Dermis blood vessel endothelial cell (primary cell): ENCODE measurements at places on chromosomes 11 and 22. TPM values are rescaled to one million over a fixed set of nuclear protein-coding genes. Genes with fewer than 3 reads are reported as not detected.

- peak; percentile 22 for DNase-seq
Measured at GRCh38 chr22:37161443-37161842, 11.7 kb upstream of the IL2RB start.

GRCh38 chr22:28344918-28345703, 334.5 kb downstream of the TTC28 start:
- no peak for DNase-seq

DNA sequence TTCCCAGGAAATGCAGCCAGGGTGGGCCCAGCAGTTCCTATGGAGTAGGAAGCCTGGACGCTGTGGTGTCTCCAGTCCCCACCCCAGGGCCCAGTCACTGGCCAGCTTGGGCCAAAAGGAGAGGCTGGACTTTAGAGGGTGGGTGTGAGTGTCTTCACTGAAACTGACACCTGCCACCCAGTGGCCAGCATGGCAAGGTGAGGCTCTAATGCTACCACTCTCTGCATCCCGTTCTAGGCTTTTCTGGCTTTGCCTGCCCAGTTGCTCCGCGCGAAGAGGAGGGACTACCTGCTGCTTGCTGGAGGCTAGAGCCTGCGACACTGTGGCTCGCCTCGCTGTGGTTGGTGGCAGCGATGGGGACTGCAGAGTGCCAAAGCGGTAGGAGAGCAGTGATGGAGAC, 35.4 kb downstream of the C22orf42 start:
- no peak for DNase-seq

GRCh38 chr22:24969560-24970301, 17.2 kb downstream of the KIAA1671 start:
- peak; percentile 83 for DNase-seq

GRCh38 chr11:94150056-94150455, 21.4 kb downstream of the PANX1 start:
- no peak for DNase-seq

GRCh38 chr11:118263695-118264568, at the start of gene MPZL2:
Gene MPZL2 (minus strand): TSS chr11:118264297. CDS start chr11:118264153, 144 bp downstream.
- DNase-seq = peak; percentile 67

DNA sequence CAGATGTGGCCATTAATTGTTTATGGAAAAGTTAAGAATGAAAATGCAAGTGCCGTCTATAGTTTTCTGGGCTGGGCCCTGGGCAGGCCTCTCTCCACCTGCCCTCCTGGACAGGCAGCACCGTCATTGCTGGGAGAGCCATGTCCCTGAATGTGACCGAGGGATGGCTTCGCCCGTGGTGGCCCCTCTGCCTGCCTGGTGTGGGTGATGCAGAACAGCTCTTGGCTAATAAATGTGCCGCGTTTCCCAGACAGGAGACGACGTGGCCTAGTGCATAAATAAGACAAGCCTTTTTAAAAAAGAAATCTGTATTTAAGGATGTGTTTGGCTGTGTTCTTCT, 407.3 kb downstream of the TBC1D22A start:
- DNase-seq = no peak

- no peak for DNase-seq
Measured at GRCh38 chr22:44529827-44530523, 31.9 kb upstream of the RTL6 start.

GRCh38 chr11:69799582-69799981, 19.6 kb downstream of the FGF3 start:
- DNase-seq = peak; percentile 38

GRCh38 chr11:44133335-44133946, 38.0 kb downstream of the EXT2 start:
- DNase-seq = peak; percentile 70

DNA sequence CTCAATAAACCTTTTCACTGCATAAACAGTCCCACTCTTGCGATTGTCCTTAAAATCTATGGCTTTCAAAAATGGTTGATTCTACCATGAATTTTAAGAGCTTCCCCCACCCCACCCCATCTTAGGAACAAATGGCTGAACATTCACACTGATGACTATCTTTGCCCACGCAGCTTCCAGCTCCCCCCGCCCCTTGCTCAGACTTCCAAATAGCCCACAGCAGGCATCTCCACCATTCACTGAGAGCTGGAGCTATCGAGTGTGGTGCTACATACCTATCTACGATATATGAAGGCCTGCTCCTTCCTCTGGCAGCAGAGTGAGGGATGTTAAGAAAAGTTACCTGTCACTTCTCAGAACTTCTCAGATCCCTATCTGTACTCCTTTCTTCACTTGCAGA, 26.7 kb downstream of the EIF3F start:
- DNase-seq = no peak

GRCh38 chr22:39722501-39722900, 151.9 kb downstream of the CACNA1I start:
- DNase-seq = no peak

- DNase-seq = no peak
Measured at GRCh38 chr11:23317816-23318215, 457.5 kb upstream of the CCDC179 start.

- no peak for DNase-seq
Measured at GRCh38 chr11:13984616-13985450, 22.3 kb downstream of the SPON1 start.

DNA sequence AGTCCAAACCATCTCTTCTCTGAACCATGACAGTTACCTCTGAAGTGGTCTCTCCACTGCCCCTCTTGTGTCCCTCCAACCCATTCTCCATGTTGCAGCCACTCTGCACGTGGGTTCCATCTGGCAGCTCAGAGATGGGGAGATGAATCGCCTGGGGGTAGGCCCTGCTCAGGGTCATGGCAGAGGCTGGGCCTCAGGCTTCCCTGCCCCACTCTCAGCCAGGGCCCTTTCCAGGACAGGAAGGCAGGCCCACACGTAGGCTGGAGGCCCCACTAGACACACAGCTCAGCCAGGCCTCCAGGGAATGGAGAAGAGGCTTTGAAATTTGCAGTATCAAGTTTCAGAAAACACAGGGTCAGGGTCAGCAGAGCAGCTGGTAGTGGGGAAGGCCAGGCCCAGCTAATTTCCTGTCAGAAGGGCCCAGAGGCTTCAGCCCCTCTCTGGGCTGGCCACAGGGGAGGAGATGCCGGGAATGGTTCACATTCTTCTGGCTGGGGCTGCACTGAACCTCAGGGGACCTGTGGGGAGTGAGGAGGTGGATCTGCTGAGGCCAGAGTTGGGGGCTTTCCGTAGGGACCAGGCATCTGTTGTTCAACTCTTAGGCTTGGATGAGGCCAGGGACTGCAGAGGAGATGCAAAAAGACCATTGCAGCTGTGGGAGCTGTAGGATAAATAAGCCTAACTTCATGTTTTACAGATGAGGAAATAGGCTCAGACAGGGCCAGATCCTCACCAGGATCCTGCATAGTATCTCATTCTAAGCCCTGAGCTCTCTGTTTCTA, 101.6 kb downstream of the SWAP70 start:
- peak; percentile 89 for DNase-seq

DNA sequence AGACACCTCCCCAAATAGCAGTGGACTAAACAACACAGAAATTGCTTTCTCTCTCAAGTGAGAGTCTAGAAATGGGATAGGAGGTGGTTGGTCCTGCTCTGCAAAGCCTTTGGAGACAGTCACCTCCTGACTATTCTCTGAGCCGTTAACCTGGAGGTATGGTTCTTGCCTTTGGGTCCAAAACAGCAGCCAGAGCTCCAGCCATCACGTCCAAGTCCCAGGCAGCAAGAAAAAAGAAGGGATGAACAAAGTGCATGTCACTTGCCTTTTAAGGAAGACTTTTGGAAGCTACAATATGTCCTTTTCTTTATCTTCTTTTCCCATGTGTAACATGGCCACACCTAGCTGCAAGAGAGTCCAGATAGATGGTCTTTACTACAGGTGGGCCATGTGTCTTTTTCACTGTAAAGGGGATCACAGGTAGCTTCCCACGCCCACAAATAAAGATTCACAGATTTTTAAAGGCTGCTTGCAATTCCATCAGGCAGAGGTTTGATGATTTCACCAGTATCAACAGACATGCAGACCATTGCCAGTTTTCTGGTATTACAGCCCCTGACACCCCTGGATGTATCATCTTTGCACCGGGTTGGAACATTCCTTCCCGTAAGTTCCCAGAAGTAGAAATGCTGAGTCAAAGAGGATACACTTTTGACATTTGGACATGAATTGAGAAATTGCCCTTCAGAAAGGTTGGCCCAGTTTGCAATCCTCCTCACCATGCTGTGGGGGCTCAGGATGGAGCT, 66.0 kb downstream of the MYEOV start:
- DNase-seq = no peak

DNA sequence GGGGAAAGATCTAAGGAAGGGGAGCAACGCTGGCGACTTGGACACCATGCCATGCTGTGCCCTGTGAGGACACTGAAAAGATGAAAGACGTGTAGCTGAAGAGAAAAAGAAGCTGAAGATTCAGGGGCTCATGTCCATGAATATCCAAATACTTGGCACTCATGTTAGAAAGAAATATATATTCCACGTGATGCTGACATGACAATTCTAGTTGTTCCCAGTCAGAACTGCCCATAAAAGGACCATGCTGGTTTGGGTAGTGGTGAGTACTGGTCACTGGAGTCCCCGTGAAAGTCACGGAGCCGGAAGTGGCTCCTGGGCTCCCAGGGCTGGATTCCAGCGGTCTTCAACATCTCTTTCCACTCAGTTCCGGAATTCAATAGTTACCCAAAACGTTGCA, 9.9 kb downstream of the MS4A15 start:
- no peak for DNase-seq

DNA sequence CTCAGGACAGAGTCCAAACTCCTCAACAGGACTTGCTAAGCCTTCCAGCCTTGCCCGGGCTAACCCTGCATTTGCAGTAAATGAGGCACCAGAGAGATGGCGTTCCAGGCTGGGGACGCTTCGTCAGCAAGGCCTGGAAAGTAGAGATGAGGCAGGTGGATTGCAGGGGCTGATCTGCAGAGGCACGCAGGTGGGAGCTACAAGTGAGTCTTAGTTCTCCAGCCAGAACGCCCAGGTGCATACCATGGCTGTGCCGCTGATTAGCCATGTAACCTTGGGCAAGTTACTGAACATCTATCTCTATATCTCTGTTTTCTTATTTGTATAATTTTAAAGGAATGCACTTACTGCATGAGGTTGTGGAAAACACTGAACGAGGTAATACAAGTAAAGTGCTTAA, 52.7 kb upstream of the BARX2 start:
- DNase-seq = no peak

GRCh38 chr11:128311742-128312719, 275.3 kb downstream of the ETS1 start:
- no peak for DNase-seq

DNA sequence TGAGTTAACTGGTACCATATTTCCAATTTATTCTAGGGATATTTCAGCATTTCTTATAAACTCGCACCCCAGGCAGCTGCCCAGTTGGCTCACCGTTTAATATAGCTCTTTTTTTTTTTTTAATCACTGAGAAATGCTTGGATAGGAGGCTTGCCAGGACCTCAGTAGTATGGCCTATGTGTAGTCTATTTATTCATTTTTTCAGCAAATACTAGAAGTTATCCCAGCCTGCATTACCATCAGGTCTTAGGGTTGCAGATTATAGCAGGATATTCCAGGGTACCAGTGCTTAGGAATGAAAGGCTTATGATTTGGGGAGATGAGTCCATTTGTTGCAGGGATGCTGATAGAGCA, 26.6 kb downstream of the PARVA start:
- no peak for DNase-seq

GRCh38 chr11:29163231-29163630, 853.6 kb downstream of the KCNA4 start:
- no peak for DNase-seq

- DNase-seq = no peak
Measured at GRCh38 chr11:88345408-88345807, 7.9 kb upstream of the CTSC start.

DNA sequence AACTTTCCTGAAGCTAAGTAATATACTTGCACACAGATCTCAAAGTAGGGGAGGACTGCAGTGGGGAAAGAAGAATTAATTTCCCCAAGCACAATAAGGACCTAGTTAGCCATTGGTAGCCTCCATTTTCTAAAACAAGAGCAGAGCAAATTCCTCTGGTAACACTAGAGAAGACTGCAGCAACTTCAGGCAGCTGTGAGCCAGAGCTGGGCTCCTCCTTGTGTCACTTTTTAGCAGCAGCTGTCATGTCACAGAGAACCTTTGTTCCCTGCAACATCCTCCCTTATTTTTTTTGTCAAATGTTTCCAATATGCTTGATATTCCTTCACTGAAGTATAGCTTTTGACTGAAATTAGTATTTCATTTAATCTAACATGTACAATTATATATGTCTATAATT, 54.4 kb downstream of the RRAS2 start:
- no peak for DNase-seq

GRCh38 chr22:49396817-49397216, 430.9 kb downstream of the BRD1 start:
- no peak for DNase-seq

DNA sequence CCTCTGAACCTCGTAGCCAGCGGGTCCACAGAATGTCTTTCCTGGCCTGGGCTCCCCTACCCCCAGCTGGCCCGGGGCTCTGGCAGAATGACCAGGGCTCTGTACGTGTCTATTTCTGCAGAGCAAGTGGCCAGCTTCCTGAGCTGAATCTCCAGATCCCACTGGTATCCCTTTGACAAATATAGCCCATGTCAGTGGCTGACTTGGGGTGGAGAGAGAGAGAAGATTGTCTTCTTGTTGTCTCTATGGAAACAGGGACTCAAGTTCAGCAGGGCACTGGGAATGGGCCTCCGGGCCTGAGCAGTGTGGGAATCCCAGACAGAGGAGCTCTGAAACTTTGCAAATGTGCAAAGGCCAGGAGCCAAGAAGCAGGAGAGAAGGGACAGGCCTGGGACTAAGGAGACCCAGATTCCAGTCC, 33.9 kb downstream of the ANO1 start:
- no peak for DNase-seq

DNA sequence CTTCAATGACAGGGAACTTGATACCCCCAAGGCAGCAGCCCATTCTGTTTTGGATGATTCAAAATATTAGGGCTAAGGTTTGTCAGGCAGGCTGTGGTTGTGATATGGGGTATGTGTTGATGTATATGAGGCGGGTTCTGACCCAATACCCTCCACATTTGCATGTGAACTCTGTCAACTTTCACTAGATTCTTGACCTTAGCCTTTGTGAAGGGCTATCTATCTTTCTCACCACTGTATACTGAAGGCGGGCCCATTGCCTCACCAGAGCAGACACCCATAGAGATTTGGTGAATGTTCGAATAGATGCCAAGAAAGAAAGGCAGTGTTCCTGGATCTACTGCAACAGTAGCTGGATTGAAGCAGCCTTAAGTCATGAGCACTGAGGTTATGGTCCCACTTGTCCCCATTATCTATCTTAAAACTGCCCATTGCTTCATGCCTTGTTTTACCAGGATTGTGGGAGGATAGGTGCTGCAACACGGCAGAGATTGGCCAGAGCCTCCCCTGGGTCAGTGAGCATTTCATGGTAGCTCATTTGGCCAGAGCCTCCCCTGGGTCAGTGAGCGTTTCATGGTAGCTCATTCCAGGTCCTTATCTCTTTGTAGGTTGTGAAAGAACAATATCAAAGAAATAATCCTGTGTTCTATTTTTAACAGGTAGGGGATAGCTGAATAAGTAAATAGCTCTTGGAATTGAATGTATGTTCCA, 399.6 kb downstream of the TMEM135 start:
- no peak for DNase-seq

The SNX32 gene
- total RNA-seq = 0.17 and 0.33 TPM in 2 replicates

The BDNF gene
- 0.60 and 0.85 TPM in 2 replicates for total RNA-seq

The TSSK2 gene
- total RNA-seq = not detected in 2 replicates

The IGF2 gene
- 3.5 and 11.2 TPM in 2 replicates for total RNA-seq

The BEST1 gene
- total RNA-seq = 0.05 TPM in 1 of 2 replicates, not detected in the other

The TMEM225 gene
- total RNA-seq = not detected in 2 replicates

The RTN4RL2 gene
- 0.14 and 0.51 TPM in 2 replicates for total RNA-seq

The SF3A1 gene
- total RNA-seq = 17.5 and 34.9 TPM in 2 replicates

The RAG1 gene
- total RNA-seq = 1.0 and 1.3 TPM in 2 replicates

The SCGB1C1 gene
- total RNA-seq = not detected in 2 replicates

The FAM83F gene
- total RNA-seq = under 0.01 TPM in 2 replicates
